ENCODE measurements at places on chromosomes 16 and 17.

DNA sequence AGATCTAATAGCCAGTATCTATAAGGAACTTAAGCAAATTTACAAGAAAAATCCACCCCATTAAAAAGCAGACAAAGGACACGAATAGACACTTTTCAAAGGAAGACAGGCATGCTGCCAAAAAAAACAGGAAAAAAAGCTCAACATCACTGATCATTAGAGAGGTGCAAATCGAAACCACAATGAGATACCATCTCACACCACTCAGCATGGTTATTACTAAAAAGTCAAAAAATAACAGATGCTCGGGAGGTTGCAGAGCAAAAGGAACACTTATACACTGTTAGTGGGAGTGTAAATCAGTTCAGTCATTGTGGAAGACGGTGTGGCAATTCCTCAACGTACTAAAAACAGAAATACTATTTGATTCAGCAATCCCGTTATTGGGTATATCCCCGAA is 9.6 kb downstream of the STX8 start:
- no peak for DNase-seq

DNA sequence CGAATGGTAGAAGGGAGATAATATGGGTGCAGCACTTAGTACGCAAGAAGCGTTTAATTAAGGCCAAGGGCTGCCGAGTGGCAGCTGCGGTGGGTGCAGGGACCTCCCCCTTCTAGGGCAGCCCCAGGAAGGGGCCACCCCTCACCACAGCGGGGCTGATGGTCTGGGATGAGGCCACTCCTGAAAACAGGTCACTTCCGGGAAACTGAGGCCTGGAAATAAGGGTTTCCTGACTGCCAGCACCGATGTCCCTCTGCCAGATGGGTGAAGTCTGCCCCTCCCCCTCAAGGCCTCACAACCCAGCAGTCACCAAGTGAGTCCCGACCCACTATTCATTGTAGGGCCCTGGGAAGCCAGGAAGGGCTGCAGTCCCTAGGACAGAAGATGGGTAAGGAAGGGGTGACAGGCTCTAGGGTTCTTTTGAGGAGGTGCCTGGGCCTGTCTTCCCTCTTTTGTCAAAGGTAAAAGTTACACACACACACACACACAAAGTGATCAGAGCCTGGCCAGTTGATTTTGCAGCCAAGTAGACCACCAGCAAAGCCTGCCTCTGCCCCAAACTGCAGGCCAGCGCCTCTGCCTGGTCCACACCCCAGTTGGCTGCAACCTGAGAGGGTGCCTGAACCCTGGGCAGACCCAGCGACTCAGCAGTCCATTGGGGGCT is 12.5 kb downstream of the SREBF1 start:
- DNase-seq: no peak

GRCh38 chr16:31223044-31223443 is 6.1 kb upstream of the PYDC1 start:
- DNase-seq: no peak

DNA sequence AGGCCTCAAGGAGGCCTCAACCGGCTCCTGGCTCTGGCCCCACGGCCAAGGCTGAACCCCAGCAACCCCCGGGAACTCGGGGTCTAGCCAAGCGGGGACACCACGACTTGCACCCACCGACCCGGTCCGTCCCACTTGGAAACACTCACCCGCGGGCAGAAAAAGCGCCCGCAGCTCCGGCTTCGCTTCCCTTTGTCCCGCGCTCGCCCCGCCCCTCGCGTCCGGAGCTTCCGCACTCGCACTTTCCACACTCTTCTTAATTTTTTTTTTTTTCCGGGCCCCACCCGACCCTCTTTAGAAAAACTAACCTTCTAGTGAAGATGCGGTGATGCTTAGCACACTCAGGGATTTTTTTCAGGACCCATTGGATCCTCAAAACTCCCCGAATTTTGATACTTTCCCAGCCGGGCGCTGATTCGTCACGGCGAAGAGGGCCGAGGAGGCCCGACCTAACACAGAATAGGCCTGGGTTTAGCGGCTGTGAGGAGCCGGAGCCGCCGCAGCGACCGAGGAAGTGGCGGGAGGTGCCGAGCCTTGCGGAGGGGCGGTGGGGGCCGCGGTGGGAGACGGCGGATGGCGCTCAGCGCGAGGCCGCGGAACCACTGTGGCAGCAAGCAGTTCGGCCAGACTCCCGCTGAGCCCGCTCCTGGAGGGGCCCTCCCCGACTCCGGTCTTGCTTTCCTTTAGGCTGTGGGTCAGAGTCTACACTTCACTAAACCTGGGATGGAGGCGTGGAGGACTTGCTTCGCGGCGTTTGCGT is at the start of gene SMARCE1:
Gene SMARCE1, minus strand, starts transcription at position 195 of the 760 bp plus-strand sequence. CDS start 2,016 bp downstream, outside the sequence.
- DNase-seq: no peak

DNA sequence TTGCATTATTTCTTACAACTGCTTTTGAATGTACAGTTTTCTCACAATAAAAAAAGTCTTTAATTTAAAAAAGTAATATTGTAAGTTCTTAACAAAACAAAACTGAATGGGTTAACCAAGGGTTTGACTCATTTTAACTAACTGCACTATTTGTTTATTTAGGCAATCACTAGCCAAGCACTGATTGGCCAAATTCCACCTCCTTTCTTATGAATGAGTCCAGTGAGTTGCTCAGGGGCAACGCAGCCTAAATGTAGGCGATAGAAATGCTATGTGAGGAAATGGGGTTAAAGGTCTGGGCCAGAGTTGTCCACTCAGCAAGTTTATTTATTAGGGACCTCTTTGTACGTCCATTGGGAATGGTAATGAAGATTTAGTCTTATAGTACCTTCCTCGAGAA is 89.6 kb upstream of the MAF start:
- DNase-seq: no peak

GRCh38 chr17:82775001-82775823 is 23.3 kb downstream of the TBCD start:
- DNase-seq: peak; percentile 59

DNA sequence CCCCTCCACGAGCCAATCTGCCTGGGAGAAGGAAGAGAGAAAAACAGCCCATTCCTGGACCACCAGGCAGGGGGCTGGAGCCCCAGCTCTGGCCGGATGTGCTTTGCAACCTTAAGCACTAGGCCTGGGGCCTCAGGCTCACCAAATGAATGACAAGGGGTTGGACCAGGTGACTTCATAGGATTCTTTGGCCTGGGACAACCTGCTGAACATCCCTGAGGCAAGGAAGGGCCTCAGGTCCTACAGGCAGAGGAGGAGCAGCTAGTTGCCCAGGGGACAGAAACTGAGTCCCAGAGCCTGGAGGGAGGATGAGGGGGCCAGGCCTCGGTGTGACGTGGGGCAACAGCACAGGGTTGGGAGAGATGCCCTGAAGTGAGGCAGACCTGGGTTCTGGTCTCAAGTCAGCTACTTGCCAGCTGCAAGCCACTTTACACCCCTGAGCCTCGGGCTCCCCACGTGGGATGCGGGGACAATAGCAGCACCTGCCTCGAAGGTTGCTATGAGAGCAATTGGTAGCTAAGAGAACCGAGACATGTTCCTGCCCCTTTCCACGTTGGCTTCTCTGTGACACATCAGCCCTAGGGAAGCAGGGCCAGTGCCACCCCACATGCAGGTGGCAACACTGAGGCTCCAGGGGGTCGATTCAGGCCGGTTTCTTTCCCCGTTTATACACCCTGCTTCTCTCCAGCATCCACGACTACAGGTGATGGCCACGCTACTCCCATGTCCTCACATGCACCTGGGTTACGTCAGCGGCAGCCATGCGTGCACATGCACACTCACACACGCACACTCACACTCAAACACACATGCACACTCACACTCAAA is 42.6 kb downstream of the CFAP20 start:
- no peak for DNase-seq

DNA sequence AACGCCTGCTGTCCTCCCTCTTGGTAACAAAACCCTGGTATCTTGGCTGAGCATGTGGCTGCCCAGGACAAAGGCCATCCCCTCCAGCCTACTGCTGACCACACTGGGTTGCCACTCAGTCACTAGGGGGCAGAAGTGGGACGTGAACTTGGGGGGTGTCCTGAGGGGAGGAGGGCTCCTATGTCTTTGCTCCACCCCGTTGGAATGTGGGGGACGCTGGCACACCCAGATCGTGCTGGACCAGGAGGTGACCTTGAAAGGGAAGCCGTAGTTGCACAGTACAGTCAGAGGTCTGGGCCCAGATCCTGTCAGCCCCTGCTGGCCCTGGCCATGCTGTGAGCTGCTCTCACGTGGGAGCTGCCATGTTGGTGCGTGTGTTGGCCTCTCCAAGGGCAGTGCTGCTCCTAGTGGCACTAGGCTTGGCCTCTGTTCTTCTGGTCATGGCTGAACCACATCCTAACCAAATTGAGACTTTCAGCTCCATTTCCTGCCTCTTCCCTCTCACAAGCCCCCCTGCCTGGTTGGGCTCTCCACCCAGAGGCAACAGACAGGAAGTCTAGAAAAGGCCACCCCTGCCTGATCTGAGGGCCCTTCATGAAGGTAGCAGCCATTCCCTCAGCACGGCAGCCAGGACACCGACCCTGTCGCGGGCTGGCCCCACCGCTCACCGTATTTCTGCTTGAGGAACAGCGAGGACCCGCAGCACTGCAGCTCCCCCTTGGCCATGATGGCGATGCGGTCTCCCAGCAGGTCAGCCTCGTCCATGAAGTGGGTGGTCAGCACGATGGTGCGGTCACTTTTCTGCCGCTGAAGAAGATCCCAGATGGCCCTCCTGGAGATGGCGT is 29.0 kb upstream of the RNPS1 start:
- no peak for DNase-seq

DNA sequence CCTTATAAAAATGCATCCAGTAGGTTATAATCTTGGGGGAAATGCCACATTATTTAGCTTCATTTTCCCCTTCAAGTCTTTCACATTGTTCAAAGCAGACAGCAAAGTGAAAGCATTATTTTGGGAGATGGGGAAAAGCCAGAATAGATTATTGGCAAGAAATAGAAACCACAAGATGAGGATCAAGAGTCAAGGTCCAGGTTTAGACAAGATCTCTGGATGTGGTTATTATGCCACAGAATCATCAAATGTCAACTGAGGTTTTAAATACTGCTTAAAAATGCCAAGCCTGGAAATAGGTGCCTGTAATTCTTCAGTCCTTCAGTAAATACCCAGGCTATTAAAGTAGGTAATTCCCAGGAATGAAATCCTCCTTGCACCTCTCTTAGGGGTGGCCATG is 65.1 kb upstream of the ALOX12 start:
- DNase-seq: no peak

DNA sequence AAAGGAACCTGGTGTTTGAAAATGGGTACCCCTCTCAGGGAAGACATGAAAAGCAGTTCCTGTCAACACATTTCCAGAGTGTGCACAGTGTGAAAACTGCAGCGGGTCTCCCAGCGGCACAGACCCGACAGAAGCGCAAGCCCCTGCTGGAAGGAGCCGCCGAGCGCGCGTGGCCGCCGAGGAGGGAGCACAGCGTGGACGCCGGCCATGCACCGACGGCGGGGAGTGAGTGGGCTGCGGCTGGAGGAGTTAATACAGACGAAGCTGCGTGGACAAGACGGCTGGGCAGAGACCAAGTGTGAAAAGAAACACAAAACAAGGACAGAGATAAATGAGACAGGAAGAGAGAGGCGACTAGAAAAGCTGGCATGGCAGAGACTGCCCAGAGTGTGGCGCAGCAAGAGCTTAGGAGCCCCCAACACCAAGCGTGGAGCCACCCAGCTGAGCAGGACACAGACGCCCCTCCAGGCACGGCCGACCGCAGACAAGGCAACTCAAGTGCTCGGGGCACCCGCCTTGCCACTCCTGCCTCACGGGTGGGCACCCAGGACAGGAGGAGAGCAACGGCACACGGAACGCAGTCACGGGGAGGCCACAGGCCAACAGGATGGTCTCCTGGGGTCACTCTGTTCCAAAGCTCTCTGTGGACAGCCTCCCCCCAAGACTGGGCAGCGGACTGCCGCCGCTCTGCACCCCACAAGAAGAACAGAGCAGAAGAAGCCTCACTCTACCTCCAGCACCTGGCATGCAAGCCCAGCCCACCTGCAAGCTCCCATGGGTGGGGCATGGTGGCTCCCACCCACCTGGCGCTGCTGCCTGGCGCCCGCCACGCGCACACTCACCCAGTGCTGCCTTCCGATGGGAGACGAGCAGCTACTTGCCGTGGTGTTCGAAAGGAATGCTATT is 16.5 kb downstream of the SLC16A3 start:
- no peak for DNase-seq

DNA sequence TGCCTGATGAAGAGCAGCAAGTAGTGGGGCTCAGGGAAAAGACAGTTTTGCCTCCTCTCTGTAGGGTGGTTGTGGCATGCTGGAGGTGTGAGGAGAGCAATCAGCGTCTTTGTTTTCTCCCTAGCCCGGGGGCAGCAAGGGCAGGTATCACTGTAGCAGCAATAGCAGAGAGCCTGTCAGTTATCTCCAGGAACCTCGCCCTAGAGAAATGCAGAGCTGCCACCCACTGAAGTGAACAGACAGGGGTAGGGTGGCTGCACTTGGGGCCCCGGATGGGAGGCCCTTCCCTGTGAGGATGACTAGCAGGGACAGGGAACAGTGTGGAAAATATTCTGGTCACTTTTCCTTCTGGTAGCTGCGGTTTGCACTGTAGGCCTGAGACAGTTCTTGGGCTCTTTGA is 886.5 kb downstream of the CDH8 start:
- no peak for DNase-seq

GRCh38 chr17:61362852-61363600 is 36.6 kb upstream of the TBX2 start:
- DNase-seq: no peak

Data from omental fat pad (tissue), 4 donors.